ENCODE measurements at places on chromosomes 12 and 14.

- no peak for DNase-seq
These were observed 15.5 kb downstream of the TRMT5 start for GRCh38 chr14:60965402-60965801.

DNA sequence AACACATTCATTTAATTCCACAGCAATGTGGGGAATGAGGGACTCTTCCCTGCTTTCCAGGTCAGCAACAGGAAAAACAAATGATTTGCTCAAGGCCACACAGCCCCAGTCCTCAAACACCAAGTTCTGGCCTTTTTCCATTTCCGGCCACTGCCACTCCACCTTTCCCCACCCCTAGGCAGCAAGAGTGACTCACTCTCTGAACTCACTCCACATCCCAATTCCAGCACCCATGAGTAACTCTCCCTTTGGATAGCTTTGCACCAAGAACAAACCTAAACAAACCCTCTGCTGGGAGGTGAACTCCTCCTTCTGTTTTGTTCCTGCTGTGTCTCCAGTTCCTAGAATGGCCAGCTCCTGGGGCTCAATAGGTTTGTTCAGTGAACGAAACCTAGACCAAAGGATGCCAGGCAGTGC, 30.4 kb upstream of the PLEKHG6 start:
- DNase-seq, result no peak

- DNase-seq, result no peak
These were observed 175.3 kb downstream of the ESR2 start for GRCh38 chr14:64118892-64119291.

GRCh38 chr12:29552324-29552927, 54.9 kb upstream of the OVCH1 start:
- peak; percentile 54 for DNase-seq

GRCh38 chr14:35229084-35229791, 62.9 kb upstream of the PSMA6 start:
- no peak for DNase-seq

GRCh38 chr14:86020841-86021240, 490.9 kb downstream of the FLRT2 start:
- no peak for DNase-seq

GRCh38 chr14:93430315-93431035, at the start of gene UNC79:
TSS of gene UNC79 (plus strand) at chr14:93430939. CDS start at chr14:93431030, 91 bp downstream.
- no peak for DNase-seq

DNA sequence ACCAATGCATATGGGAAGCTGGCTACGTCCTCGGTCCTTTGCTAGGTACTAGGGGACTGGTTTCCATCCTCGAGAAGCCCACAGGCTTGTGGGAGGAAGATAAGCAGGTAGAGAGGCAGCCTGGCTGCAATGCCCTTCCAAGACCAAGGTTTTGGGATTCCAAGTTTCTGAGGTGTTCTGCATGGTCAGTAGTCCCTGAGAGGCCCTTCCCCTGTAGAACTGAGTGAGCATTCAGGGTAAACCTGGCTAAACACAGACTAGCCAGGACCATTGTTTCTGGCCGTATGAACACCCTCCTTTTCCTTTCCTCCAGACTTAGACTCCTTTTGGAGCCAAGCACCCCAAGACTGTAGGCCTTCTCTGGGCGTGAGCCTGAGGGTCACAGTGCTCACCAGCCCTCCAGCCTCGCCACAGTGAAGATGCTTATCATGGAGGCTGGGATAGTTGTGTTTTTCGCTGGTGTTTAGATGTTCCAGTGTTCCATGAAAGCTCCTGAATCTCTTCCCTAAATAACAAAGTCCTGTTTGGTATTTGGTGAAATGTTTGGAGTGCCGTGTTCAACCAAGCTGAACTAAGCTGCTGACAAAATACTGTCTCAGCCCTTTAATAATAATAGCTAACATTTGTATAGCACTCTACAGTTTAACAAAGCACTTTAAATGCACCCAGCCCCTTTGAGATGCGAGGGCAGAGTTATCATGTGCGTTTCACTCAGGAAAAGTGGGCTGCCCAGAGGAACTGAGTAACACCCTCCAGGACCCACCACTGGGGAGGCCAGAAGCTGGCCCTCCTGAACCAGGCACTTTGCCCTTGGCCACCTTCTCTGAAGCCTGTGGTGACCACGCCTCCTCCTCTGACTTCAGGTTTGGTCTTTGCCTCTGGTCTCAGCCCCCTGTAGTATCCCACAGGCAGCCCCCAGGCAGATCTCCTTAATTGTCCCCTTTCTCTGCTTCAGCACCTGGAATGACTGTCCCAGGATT, 284.5 kb downstream of the CACNA1C start:
- no peak for DNase-seq

- peak; percentile 40 for DNase-seq
These were observed 602 bp downstream of the APEX1 start for GRCh38 chr14:20455355-20456300.

- no peak for DNase-seq
These were observed 22.1 kb upstream of the SRGAP1 start for GRCh38 chr12:63822352-63822751.

DNA sequence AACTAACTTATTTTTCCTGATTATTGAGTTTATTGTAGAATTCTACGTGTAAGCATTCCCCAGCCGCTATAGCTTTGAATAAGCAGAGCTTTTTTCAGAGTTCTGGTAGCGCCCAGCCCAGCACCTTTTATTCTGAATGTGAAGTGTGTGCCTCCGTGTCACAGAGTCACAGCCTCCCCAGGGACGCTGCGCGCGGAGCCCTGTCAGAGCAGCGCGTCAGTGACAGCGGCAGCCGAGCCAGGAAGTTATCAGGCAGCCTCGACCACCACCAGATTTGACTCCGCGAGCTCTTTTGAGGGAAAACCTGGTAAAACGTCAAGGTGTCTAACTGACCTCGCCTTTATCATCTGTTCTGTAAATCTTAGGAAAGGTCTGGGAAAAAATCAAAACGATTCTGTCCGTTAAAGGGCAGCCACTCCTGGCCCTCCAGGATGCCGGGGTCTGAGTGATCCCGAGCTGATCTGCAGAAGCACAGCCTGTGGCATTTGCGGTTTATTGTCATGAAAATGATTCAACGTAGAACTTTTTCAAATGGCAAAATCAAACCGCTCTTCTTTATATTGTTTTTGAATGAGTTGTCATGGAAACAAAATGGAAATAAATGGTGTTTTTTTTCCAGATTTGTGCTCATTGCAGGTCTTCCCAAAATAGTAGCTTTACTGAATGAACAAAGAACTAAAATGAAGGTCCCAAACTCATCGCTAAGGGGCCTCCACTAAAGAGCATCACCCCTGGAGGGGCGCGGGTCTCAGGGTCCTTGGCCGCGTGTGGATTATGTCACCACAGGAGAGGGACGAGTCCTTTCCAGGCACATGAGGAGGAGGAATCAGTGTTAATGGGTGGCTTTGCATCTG, 43.1 kb upstream of the MMP17 start:
- DNase-seq, result no peak

DNA sequence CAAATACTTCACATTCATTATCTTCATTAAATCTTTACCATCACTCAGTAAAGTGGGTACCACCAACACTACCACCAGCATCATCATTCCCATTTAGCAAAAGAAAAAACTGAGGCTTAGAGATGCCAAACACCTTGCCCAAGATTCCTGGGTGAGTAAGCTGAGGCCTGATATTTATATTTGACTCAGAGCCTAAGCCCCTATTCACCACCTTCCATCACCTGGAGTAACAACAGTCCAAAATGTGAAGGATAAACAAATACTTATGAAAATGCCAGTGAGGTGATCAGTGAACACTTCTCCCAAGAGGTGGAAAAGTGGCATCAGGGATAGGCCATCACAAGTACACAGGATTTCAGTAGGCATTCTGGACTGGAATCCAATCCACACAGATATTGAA, 3.7 kb downstream of the SLC38A1 start:
- DNase-seq, result no peak

GRCh38 chr14:26370115-26370514, 227.7 kb downstream of the NOVA1 start:
- no peak for DNase-seq

DNA sequence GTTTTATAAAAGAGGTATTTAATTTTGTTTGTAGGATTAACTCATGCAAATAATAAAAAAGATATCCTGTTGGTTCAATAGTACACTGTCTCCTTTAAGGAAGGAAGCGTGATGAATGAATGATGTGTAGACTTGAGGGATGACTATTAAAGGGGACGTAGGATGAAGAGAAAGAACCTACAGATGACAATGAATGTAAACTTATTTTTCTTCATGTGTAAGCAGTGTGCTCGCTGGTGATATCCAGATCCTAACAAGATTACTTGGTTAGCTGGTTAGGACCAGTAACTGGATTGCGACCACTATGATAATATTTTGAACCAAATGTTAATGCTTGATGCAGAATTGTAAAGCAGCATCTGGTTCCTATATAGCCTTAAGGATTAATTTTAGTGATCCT, 2.6 kb downstream of the ARF6 start:
- no peak for DNase-seq

DNA sequence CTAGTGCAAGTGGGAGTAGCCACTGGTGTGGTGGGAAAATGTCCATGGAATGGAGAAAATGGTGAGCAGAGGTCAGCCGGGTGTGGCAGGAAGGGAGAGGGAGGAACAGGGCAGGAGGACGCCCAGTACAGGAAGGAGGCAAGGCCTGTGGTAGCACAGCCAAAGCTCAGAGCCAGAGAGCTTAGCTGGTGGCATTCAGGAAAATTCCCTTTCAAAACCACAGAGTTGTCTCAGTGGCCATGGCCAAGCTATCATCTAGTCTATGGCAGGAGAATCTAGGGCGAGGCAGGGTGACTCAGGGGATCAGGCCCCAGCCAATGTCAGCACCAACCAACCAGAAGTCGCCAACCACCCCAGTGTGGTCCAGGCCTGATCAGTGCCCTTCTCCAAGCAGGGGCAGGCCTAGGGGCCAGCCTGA, 67.7 kb upstream of the DDX11 start:
- DNase-seq, result no peak

DNA sequence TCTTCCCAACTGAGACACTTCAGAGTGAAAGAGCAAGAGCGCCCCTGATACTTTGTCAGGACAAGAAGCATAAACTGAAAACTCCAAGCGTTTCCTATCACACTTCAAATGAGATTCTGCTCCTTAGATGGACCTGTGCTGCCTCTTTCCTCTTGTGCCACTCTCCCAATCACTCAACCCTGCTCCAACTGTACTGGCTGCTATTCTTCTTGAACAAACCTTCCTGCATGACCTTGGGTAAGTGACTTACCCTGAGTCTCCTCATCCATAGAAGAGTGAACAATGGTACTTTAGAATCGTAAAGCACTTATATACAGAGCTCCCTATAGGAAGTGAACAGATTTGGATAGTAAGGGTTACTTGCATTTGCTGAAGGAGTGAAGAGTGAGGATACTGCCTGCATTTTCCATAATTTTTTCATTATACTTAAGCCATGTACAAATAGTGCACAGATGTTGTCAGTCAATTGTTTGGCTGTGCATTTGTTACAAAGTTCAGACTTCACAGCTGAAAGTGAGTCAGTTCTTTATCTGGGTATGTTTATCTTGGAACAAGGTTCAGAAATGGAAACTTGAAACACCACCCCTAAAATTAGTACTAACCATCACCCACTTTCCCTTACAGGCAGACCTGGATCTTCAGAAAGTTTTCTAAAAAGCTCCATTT, 10.8 kb downstream of the MTERF2 start:
- no peak for DNase-seq

DNA sequence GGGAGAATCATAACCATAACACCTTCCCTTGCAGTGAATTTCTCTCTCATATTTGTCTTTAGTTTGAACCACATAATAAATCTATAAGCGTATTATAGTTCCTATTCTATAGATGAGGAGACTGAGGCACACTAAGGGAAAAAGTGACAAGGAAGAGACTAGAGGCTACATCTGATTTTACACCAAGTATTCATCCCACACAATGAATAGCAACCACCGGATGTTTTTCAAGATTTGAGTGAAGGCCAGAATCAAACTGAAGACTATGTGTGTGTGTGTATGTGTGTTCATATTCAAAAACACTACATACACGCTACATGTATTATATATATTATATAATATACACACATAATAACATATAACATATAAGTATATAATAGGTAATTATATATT, 4.7 kb downstream of the ASB2 start:
- DNase-seq, result no peak

GRCh38 chr14:49637534-49638078, 2.6 kb upstream of the DNAAF2 start:
- no peak for DNase-seq

- DNase-seq, result no peak
These were observed 52.9 kb downstream of the EGLN3 start for GRCh38 chr14:33897878-33898535.

DNA sequence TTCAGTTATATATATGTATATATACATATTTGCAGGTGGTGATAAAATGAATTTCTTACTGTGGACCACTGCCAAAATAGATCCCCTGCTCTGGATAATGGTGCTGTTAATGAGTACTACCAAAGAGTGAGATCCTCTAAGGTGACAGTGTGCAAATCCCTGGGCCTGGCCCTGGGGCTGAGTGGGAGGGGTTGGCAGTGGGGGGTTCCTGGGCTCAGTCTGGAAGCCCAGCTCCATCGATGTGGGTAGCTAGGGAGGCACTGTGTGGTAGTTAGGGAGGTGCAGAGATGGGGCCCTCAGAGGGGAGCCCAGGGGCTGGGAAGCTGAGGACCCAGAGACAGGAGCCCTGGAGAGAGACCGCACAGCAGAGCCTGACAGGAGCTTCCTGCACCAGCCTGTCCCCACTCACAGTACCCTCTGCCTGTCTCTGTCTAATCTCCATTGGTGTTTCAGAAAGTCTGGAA, 9.1 kb downstream of the KRT8 start:
- DNase-seq, result no peak

- no peak for DNase-seq
These were observed 12.4 kb upstream of the C12orf75 start for GRCh38 chr12:105317942-105318621.

DNA sequence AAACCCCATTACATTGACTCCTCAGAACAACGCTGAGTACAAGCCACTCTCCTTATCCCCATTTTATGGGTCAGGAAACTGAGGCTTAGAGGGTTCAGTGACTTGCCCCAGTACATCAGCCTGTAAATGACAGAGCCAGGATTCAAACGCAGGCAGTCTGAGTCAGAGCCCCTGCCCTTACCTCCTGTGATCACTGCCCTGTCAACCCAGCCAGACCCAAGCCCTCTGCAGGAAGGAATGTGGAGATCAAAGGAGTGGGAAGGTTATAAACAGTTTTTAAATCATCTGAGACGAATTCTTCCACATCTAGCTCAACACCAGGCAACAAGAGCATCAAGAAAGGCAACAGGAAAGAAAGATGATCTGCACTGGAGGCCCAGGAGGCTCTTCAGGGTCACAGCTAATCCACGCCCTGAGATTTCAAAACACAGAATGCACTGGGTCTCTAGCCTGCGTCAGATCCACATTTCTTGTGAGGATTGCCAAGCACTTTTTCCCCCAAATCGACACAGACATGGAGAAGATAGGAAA, 38.5 kb downstream of the SPTB start:
- DNase-seq, result no peak

GRCh38 chr14:94702629-94703028, 67.3 kb downstream of the GSC start:
- no peak for DNase-seq

GRCh38 chr12:48512855-48513254, 12.6 kb upstream of the OR8S1 start:
- no peak for DNase-seq

- DNase-seq, result no peak
These were observed 4.5 kb upstream of the KRT4 start for GRCh38 chr12:52818388-52818787.

- no peak for DNase-seq
These were observed 70.2 kb upstream of the TBX5 start for GRCh38 chr12:114476159-114476558.

Measured in stimulated activated CD8-positive, alpha-beta memory T cell treated with anti-CD3 and anti-CD28 coated beads, Interleukin-2, amount 100 ng/mL, for 48 hours (primary cell).